ENCODE measurements at places on chromosomes 1 and 21.

DNA sequence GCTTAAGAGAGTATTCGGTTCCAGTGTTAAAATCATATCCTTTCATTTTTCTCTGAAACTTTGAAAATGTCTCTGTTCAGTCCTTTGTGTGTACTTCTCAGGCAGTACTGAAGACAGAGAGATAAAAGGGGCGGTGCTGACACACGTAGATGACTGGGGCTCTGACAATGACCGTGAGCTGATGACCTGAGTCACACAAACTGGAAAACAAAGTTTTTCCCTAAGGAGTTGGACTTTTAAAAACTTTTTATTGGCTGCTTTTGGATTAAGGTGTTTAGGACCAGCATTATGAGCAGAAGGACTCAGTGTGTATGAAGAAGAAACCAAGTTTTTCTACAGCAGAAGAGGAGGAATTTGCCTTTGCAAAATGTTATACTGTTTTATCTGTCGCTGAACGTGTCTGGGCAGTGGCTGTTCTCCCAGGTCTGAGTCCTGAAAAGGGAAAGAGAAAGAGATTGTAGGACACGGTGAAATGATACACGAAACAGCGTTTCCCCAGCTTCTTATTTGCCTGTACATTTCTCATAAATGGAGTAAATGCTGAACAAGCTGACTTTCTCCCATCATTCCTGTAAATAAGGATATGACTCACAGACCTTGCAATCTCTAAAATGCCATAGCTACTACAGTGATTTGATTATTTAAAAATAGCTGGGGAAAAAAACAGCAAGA is 51.5 kb downstream of the MAP3K7CL start:
- DNase-seq = no peak

DNA sequence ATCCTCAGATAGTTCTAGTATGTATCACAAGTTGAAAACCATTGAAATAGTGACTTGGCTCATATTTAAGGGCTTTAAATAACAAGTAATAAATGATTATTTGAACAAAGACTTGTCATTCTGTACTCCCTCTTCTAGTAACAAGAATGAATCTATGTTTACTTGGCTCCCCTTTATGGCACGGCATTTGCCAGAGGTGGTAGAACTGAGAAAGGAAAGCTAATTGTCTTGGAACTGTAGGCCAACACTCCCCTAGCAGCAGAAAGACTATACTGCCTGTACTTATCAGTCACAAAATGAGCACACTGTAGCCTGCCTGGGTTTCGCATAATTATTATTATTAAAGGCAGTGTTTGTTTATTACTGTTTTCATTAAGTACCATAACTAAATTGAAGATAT is 29.6 kb upstream of the SMYD2 start:
- DNase-seq = no peak

GRCh38 chr1:2135441-2135841 is 59.1 kb downstream of the FAAP20 start:
- no peak for DNase-seq

DNA sequence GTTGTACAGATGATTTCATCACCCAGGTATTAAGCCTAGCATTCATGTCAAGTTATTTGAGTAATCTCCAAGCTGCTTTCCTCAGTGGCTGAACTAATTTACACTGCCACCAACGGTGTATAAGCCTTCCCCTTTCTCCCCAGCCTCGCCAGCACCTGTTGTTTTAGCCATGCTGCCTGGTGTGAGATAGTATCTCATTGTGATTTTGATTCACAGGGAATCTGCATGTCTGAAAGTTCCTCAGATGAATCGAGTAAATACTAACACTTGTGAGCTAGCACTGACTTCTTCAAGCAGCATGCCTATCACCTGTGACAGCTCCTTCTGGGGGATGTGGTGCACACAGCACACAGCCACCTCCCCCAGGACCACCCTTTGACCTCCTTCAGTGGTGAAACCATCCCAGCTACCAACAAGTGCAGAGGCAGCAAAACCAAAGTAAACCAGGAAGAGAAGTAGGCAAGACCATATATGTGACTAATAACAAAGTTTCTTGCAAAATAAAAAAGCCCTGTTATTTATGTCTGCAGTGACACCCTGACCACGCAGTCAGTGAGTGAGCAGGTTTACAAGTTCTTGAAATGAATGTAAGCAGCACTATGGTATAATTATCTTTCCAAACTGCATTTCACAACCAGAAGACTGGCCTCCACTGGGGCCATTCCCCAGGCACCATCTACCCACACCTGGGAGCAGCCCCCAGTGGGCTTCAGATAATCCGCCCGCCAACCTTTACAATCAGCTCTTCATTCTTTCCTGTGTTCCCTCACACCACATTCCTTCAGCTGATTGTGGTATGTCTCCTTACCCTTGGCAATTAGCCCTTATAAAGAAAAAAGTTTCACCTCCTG is 173.8 kb downstream of the ETS2 start:
- no peak for DNase-seq

GRCh38 chr1:118558933-118559332 is 373.9 kb upstream of the SPAG17 start:
- DNase-seq = no peak

DNA sequence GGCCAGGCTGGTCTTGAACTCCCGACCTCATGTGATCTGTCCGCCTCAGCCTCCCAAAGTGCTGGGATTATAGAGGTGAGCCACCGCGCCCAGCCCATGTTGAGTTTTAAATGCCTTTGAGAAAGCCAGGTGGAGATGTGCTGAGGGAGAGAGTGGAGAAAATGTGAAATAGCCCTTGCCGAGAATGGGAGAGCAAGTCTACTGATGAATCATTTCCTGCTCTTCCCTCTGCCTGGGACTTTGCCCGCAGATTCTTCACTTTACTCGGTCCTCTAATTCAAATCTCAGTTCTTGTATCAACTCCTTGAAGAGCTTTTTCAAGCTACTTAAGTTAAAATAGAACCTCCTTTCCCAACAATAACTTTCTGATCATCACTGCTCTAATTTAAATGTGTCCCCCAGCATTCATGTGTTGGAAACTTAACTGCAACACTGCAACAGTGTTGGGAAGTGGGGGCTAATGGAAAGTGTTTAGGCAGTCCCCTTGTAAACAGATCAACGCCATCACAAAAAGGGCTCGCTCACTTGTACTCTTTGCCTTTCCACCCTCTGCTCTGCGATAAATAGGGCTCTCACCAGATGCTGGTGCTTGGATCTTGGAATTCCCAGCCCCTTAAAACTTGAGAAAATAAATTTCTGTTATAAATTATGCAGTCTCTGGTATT is 27.8 kb downstream of the OSBPL9 start:
- no peak for DNase-seq

DNA sequence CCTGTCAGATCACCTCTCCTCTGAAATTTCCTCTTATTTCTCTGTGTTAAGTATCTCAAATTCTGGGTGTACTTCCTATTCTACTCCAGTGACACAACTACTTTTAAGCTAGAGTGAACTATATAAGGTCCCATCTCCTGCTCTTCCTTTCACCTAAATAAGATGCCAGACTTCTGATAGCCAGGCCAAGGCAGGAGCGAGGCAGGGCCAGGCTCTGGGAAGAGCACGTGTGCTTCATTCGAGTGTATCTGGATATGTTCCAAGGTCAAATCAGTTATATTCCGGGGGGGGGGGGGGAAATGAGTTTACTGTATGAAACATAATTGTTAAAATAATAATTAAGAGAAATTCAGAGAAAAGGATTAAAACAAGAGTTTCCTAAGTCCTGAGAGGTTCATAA is 60.1 kb downstream of the LRRC71 start:
- DNase-seq = no peak

- DNase-seq = peak; percentile 17
Observed at GRCh38 chr1:46301808-46302640, 1.4 kb downstream of the LRRC41 start.

- DNase-seq = no peak
Observed at GRCh38 chr1:109210058-109210457, 3.7 kb upstream of the SARS1 start.

DNA sequence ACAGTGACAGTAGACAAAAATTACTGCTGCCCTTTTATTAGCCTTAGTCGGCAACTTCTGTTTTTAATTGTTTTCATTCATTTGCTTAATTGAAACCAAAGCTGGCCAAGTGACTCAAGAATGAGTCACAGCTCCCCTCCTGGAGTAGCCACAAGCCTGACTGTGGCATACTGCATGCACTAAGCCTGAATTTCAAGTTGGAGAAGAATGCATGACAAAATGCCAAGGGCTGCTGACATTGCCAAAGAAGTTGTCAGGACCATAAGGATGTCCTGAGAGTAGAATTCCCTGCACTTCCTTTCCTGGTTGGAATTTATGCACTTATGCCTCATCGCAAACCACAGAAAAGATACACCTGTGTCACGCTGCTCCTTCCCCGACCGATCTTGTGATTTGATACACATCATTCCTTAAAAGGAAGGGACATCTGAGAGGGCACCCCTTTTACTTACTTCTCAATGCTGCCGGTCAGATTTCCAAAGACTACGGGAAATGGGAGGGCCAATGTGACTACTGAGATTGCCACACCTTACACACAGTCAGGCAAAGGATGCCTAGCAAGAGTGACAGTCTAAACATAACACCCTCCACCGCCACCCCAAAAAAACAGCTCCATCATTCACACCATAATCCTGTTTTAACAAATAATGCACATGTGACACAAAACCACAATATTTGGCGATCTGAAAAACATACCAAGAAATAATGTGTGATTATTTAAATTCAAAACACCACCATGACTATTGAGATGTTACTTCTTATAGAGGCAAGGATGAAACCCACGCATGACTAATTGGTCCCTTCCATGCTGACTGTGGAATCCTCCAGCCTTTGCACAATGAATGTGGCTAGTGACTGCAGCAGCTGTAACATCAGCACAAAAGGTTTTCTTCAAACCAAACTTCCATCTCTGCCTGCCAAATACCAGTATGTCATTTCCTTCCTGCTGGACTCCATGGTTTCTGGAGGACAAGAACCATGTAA is 28.2 kb downstream of the VAV3 start:
- DNase-seq = peak; percentile 17

DNA sequence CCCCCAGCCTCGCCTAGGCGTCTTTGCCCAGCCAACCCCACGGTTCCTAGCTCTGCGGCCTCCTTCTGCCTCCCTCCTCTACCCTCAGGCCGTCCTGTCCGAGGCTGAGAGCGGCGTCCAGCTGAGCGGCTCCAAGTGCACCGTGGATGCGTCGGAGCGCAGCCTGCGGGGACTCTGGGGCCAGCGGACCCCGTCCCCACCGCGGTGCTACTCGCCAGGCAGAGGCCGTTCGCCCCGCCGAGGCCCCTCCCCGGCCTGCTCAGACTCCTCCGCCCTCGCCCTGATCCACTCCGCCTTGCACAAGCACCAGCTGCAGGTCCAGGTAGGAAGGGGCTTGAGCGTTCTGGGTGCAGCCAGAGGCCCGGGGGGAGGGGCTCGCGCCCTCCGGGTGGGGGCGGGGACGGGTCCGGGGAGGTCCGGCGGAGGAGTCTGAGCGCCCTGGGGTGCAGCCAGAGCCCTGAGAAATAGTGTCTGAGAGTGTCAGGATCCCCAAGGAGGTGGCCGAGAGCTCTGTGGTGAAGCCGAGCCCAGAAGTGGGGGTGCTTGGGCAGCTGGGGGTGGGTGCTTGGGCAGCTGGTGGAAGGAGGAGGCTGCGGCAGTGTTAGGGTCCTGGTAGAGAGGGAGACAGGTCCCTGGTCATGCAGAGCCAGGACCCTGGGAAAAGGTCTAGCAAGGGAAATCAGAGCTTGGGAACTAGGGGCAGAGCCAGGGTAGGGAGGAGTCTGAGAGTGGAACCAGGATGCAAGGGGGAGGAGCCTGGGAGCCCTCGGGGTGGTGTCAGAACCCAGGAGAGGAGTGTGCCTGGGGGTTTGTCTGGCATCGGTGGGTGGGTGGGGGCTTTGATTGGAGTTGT is 3.2 kb upstream of the NBPF3 start:
- no peak for DNase-seq

DNA sequence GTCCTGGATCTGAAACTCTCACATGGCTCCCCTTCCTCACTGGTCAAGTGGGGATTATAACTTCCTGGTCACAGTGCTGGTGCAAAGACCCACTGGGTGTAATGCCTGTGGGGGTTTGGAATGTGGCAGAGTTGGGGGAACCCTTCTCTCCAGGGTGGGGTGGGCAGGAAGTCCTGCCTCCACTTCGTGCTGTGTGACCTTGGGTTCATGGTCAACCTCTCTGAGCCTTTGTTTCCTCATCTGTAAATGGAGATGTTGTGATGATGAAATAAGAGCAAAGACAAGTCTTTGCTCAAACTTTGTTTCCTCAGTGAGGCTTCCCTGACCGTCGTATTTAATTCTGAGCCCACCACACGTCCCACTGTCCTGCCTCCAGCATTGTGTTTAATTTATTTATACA is 564.7 kb downstream of the PTPRU start:
- DNase-seq = no peak

DNA sequence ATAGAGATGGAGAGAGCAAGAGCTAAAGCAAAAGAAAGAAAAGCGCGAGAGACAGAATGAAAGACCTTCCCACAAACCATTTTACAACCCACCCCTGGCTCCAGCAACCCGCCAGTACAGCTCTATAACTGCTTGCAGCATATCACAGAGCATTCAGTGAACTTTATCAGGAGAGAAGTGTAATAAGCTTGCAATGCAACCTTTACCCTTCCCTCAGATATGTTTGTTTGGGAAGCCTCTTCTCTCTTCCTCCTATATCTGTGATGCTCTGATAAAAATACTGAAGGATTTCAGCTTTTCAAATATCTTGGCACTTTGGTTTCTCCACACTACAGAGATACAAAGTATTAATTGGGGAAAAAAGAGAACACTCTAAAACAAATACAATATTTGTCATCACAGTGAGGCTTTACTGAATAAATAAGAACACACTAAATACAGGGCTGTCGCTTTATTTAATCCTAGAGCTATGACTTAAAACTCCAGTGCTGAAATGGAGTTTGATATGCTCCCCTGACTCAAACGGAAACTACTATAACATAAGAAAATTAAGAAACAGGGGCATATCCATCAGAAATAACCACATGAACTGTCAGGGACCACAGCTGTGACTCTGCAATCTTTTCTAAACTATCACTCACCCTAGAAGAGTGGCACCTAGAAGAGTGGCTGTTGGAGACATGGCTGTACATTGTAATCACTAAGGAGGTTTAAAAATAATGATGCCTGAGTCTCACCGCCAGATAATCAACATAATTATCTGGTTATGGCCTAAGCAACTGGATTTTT is 6.7 kb downstream of the CRP start:
- DNase-seq = no peak

DNA sequence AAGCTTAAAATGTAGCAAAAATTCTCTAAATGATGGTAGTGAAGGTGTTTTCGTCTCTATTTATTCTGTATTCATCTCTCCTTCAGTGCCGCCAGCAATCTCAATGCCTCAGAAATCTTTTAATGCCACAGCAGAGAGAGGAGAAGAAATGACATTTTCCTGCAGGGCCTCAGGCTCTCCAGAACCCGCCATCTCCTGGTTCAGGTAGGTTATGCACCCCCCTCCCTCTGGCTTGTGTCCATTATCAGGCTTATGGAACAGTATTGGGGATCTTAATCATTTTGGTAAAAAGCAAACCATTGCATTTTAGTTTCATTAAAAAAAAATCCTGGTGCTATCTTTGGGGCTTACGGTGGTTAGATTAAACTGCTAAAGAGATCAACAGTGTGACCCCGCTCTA is 326.1 kb downstream of the NCAM2 start:
- no peak for DNase-seq

DNA sequence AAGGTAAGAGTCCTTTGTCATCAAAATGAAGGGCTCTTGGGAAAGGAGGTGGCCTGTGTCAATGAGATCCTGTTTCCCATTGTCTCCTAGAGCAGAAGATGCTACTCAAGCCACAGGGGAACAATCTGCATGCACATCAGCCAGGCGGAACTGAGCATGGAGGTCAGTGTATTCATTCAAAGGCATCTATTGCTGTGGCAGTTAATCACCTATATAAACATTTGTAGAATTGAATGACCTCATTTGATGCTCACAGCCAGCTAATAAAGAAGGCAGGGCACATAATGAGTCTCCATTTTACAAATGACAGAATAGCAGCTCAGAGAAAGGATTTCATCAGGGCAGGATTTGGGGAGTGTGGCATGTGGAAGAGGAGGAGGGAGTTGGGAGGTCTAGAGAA is 5.7 kb upstream of the FYB2 start:
- DNase-seq = no peak
